MV-4-11 (cell line): ENCODE measurements at places on chromosomes 6 and 20.

DNA sequence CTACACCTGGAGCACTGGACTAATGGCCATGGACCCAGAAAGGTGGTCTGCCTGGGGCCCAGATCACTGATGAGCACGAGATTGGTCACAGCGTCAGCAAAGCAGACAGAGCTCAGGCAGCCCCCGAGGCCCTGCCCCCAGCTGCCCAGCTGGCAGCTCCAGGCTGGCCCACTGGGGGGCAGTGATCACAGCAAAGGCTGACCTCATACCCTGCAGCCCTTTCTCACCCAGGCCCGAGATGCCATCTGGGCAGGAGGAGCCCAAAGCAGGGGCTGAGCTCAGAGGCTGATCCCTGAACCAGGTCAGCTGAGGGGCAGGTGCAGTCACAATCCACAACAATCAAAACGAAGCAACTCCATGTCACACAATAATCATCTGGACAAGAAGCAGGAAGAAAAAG lies 4.1 kb downstream of the MAP1LC3A start:
- DNase-seq: no peak

DNA sequence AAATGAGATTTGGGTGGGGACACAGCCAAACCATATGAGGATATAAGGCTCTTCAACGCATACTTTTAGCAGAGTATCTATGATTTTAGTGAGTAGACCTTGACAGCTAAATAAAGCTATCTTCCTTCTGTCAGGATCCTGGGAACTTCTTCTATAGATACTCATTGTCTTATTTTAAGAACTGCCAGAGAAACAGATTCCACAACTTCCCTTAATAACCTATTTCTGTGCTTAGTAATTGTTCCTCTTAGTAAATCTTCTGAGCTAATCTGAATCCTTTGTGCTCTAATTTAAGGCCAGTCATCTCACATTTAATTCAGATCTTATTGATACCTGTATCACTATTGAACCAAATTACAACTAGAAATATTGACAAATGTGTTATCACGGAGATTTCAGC lies 64.0 kb upstream of the CEP85L start:
- DNase-seq: no peak

DNA sequence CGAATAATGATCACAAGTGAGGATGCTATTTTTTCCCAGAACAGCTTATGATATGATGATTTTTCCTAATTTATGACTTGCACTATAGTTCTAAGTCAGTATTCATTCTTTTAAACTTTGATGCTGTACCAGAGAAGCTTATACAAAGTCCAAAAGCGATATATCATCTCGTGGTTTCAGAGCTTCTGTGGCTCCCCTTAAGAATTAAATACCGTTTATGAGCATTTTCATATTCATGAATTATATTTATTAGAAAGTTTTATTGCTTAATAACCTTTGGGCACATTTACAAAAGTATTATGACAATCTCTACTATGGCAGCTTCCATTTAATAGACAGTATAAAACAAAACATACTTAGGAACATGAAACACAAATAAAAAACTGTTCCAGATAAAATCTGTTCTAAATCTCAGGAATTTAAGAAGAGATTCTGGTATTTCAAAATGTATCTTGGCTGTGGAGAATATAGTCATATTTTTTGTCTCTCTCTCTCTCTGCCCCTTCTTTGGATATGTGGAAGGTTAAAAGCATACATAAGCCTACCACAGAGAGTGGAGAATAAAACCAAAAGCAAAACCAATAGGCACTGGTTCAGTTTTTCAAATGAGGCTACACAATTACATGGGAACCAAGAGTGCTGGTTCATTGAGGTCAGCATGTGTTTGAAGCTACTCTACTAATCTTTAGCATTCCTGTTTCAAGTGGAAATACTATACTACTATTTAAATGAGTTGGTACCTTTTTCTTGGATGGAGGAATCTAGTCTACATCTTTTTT lies 884.5 kb upstream of the GJE1 start:
- no peak for DNase-seq

GRCh38 chr6:108383981-108384380 lies 89.1 kb downstream of the AFG1L start:
- no peak for DNase-seq

DNA sequence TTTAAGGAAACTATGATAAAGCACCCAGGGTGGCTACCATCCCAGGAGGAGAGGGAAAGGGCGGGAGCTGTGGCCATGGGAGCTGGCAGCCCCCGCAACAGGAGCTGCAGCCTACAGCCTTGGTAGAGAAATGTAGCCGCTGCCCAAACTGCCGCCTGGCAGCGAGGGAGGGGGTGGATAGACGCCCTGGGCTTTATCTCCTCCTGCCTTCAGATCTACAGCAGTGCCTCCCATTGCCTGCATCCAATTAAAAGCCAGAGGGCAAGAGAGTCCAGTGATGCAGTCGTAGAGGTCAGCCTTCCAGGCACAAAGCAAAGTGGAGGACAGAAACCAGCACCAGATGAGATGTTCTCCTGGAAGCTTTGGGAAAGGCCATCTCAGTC lies 35.0 kb upstream of the ZFAND3 start:
- no peak for DNase-seq

DNA sequence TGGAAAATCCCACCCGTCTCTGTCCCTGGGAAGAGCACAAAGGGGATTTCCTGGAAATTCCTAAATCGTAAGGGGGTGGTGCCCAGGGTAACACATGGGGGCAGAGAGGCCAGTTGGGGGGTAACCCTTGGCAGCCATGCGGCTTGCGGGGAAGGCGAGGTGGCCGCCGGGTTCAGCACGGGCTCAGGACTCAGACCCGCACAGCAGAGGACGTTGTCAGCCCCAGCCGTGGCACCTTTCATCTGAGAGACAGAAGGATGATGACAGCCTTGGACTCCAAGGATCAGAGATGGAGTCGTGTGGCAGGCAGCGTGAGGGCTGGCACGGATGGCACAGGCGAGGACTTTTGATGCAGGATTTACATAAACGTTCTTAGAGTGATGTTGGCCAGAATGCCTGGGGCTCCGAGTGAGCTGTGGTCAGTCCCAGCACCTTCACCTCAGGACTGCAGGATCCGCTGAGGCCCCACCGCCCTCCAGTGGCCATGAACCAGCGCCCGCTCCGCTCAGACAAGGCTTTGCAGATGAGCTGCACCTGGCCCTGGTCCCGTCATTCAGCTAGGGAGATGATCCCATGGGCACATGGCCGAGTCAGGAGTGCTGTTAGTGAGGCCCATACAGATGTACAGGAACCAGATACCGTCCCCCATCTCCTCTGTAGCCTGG lies 190.3 kb downstream of the TAF4 start:
- DNase-seq: no peak

- no peak for DNase-seq
These were observed 112.8 kb downstream of the QKI start for GRCh38 chr6:163527291-163527690.
